ENCODE measurements at places on chromosomes 1 and 21. TPM values are rescaled to one million over a fixed set of nuclear protein-coding genes. Genes with fewer than 3 reads are reported as not detected.

CTH gene
- total RNA-seq, result 14.6 TPM

DNA sequence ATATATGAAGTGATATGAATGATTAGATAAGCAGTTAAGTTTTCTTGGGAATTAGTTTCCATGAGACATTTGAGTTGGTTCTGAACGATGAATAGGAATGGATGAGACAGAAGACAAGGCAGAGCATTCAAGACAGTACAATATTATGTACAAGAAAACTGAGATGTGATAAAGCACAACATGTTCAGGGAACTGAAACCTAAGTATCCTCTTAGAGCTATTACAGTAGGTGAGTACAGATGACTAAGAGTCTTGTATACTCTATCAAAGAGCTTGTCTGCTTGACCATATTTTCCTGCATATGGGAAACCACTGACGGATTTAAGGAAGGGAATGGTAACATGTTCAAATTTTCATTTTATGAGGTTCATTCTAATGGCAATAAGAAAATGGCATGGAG is 61.6 kb downstream of the NME7 start:
- no peaks in the 10 kb centered on the region for H3K27me3 ChIP-seq
- no peak overlapping the region for H3K4me3 ChIP-seq
- H3K27ac ChIP-seq, result no peak overlapping the region
- DNase-seq, result no peak
- peaks cover 7% of the 10 kb centered on the region for H3K4me1 ChIP-seq

- H3K4me3 ChIP-seq, result no peak overlapping the region
- no peak for DNase-seq
- no peaks in the 10 kb centered on the region for H3K36me3 ChIP-seq
- no peak overlapping the region for H3K27ac ChIP-seq
These were observed 66.5 kb downstream of the KCNAB2 start for GRCh38 chr1:6111991-6112689.

DNA sequence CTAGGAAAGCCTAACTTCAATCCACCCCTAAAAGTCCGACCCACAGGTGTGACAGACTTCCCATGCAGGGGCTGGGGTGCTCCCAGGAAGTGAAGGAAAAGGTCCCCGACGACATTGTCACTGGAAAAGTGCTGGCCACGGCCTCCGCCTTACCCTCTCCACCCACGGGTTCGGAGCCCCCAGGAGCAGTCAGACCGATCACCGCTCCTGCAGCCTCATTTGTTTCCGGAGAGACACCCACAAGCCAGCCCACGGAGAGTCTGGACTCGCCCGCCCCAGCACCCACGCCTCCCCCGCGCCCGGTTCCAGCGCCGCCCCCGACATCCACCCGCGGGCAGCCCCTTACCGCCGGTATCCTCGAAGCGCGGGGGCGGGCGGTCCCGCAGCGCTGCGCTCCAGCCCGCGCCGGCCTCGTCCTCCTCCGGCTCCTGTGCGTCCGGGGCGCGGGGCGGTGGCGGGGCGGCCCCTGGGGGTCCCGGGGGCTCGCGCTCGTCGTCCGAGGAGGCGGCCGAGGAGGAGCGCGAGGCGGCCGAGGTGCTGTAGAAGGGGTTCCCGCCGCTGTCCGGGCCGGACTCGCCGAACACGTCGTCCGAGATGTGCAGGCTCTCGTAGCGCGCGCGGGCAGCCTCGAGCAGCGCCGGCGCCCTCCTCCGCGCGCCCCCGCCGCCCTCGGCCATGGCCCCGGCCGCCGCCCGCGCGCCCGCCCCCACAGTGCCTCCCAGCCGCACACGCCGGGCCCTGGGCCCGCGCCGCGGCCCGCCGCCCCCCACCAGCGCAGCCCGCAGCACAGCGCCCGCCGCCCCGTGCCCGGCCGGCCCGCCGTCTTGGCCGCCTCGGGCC is 660 bp downstream of the PGBD5 start:
- DNase-seq, result no peak
- peaks cover 24% of the 10 kb centered on the region for H3K4me1 ChIP-seq

MYOG gene
- not detected for total RNA-seq

GRCh38 chr1:229195246-229195645 is 75.7 kb upstream of the RAB4A start:
- no peak overlapping the region for H3K4me3 ChIP-seq
- H3K27ac ChIP-seq, result no peak overlapping the region
- H3K27me3 ChIP-seq, result peaks cover 10% of the 10 kb centered on the region
- H3K36me3 ChIP-seq, result no peaks in the 10 kb centered on the region
- DNase-seq, result no peak
- H3K4me1 ChIP-seq, result peaks cover 29% of the 10 kb centered on the region

GRCh38 chr1:215932558-215932957 is 365.5 kb downstream of the KCTD3 start:
- DNase-seq, result no peak
- no peaks in the 10 kb centered on the region for H3K4me1 ChIP-seq
- no peak overlapping the region for H3K27ac ChIP-seq
- no peaks in the 10 kb centered on the region for H3K27me3 ChIP-seq

CR1L gene
- total RNA-seq, result not detected

DNA sequence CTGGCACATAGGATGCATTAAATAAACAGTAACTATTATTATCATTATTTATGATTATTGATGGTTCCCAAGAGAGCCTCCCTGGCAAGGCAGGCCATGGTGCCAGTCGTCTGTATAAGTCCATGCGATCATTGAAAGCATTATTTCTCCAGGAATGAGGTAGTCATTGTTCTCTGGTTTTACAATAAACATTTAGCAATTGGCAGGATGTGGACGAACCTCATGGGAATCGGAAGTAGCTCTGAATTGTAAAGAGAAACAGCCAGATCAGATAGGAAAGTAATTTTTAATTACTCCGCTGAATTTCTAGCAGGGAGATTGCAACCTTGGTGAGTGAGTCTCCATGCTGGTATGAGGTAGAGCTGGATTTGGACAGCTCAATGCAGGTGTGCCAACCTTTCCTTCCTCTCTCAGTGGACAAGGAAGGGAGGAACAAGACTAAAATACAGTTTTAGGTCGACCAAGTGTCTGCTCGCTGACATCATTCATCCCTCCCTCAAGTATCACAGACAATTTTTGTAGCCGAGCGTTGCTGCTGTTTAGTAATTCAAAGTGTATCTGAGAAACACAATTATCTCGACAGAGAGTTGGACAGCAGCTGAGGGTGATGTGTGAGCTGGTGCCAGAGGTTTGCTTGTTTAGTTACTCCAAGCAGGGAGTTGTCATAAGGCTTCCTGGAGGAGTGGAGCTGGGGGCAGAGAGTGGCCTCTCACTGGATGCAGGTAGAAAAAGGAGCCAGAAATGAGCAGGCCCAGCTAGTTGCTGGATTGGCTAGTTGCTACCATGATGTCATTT is 250.8 kb downstream of the KCNJ6 start:
- H3K36me3 ChIP-seq, result no peaks in the 10 kb centered on the region
- H3K4me1 ChIP-seq, result no peaks in the 10 kb centered on the region
- H3K27ac ChIP-seq, result no peak overlapping the region
- peaks cover under 1% of the 10 kb centered on the region for H3K27me3 ChIP-seq
- no peak for DNase-seq
- no peak overlapping the region for H3K4me3 ChIP-seq

DNA sequence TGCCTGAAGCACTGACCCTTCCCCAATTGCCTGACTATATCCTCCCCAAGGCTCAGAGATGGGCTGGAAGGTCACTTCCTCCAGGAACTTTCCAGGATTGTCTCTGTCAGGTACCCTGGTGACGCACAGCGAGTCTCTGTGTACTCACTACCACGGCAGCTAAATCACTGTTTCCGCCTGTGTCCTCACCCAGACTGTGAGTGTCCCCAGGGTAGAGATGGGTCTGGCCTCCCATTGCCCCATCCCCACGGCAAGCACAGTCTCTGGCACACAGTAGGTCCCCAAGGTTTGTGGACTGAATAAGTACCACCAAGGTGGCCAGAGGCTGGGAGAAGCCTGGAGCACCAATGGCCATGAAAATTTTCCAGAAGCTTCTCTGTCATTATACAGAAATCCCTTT is 93.8 kb upstream of the RUNX3 start:
- DNase-seq, result no peak
- H3K27me3 ChIP-seq, result no peaks in the 10 kb centered on the region
- H3K4me3 ChIP-seq, result peak overlapping the region; percentile 73
- peaks cover 96% of the 10 kb centered on the region for H3K4me1 ChIP-seq

- H3K27me3 ChIP-seq, result no peaks in the 10 kb centered on the region
- no peaks in the 10 kb centered on the region for H3K4me1 ChIP-seq
- H3K4me3 ChIP-seq, result no peak overlapping the region
- no peaks in the 10 kb centered on the region for H3K36me3 ChIP-seq
These were observed 294.0 kb downstream of the LRRC40 start for GRCh38 chr1:69911301-69911801.

DNA sequence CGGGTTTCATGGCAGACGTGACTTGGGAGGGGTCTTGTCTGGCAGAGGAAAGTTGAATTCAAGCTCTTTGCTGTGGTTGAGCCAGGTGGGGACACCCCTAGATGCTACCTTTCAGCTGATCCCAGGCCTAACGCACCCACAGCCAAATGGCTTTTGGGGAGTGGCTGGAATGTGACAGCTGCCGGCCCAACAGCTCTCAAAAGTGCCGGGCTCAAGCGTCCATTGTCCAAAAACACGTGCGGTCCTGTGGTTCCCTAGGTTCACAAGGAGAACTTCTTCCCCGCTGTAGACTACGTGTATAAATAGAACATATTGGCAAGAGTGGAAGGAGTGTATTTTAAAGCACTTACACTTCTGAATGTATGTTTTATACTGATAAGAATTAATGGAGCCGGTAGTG is 87.1 kb upstream of the ARHGEF16 start:
- peaks cover 3% of the 10 kb centered on the region for H3K4me1 ChIP-seq
- H3K27me3 ChIP-seq, result peaks cover 2% of the 10 kb centered on the region
- no peak for DNase-seq
- no peaks in the 10 kb centered on the region for H3K36me3 ChIP-seq
- H3K27ac ChIP-seq, result no peak overlapping the region
